ENCODE measurements at places on chromosomes 3 and 15.

DNA sequence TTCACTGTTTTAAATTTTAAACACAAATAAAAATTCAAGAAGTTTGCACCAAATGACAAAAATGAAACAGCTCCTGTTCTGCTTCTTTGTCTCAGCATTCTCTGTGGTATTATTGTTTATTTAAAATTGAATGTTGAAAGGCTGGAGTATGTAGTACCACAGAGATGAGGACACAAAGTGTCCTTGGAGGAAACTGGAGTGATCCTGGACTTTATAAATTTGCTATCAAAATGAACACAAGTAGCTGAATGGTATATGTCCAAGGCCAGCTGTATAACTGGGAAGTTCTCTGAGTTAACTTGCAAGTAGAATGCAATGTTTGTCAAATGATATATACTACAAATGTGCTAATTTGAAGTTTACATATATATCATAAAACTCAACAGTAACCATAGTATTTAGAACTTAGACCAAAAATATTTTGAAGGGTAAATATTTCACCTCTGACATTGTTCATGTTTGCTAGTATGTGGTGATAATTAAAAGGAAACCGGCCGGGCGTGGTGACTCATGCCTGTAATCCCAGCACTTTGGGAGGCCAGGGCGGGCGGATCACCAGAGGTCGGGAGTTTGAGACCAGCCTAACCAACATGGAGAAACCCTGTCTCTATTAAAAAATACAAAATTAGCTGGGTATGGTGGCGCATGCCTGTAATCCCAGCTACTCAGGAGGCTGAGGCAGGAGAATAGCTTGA, 12.3 kb downstream of the BTLA start:
- no peak for DNase-seq

- DNase-seq, result no peak
Measured at GRCh38 chr15:63223463-63223862, 34.1 kb downstream of the RAB8B start.

DNA sequence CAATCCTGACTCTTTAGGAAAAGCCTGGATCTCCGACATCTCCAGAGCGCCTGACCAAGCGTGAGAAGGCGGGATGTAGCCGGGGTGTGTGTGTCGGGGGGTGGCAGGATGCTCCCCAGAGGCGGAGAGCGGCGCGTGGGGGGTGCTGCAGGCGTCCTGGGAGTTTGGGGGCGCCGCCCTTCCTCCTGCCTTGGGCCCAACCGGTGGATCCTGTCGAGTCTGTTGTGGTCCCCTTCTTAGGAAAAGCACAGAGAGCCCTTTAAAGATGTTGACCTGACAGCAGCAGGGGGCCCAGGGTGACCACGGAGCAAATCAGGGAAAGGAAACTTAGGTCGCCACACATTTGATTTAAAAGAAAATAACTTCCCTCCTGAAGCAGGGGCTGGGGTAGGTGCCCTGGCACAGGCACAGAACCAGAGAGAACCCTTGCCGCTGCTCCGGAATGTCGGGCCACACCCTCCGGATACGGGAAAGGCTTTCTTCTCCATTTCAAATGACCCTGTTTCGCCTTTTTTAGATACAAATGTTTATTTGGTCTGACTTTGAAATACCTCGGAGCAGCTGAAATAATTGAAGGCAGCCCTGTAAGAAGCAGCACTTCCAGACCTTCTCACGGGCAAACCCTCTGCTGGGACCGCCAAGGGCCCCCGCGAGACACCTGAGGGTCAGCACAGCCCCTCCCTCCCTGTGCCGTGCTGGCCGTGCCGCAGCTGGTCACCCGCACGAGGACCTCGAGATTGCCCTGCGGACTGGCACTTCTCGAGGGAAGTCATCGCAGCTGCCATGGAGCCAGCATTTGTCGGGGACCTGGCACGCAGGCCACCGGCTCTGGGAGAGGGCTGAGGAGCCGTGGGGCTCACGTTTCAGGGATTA, 102.9 kb upstream of the KLF13 start:
- no peak for DNase-seq

- DNase-seq, result no peak
Measured at GRCh38 chr15:29276366-29276765, 6.7 kb upstream of the NSMCE3 start.

GRCh38 chr15:66144978-66145725, 108.4 kb downstream of the MEGF11 start:
- no peak for DNase-seq

DNA sequence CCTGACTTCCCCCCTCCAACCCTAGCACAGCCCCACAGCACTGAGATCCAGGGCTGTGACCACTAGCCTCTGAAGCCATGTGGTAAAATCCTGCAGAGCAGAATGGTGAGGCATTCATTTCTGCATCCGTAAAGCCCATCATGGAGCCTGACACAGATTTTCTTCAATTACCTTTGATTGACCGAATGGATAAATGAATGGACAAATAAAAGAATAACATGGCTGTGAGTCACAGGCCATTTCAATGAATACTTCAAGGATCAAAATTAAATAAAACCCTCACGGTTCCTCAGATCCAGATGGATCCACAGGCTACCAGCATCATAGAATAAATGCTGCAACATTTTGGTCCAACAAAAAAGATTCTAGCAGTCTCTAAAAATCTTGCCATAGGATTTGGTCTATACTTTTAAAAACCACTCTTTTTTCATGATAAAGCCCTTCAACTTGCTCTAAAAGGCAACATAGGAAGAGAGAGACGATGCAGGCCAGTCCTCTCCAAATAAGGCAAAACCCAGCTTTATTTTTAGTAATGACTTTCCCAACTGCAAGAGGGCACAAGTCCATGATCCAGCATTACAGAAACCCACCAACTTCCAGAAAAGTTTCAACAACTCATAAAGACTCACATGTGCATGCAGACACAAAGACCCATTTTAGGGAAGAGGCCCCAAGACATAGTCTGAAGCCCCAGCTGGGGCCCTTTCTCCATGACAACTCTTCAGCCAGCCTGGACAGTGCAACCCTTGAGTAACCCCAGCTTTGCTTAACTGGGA, 52.4 kb upstream of the MRPS22 start:
- no peak for DNase-seq

- DNase-seq, result no peak
Measured at GRCh38 chr3:118980832-118981231, 53.8 kb downstream of the IGSF11 start.

- DNase-seq, result no peak
Measured at GRCh38 chr3:5126586-5126985, 4.5 kb downstream of the ARL8B start.

DNA sequence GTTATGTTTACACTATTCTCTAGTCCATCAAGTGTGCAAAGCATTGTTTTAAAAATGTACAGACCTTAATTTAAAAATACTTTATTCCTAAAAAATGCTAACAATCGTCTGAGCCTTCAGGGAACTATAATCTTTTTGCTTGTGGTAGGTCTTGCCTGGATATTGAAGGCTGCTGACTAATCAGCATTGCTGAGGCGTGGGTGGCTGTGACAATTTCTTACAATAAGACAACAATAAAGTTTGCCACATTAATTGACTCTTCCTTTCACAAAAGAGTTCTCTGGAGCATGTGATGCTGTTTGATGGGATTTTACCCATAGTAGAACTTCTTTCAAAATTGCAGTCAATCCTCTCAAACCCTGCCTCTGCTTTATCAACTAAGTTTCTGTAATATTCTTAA, 384.0 kb upstream of the TGFBR2 start:
- DNase-seq, result no peak

DNA sequence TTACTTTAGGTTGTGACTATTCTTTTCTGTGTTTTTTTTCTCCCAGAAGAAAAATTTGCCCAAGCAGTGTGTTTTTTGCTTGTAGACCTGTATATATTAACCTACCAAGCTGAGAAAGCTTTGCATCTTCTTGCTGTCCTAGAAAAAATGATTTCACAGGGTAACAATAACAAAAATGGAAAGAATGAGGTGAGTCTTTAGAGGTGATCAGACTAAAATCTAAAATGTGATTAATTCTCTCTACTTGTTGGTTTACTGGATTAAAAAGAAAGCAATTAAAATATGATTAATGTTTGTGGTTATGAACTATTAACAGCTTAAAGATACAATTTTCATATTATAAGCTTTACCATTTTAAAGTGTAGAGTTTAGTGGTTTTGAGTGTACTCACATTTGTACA, 28.2 kb downstream of the CNOT10 start:
- no peak for DNase-seq

DNA sequence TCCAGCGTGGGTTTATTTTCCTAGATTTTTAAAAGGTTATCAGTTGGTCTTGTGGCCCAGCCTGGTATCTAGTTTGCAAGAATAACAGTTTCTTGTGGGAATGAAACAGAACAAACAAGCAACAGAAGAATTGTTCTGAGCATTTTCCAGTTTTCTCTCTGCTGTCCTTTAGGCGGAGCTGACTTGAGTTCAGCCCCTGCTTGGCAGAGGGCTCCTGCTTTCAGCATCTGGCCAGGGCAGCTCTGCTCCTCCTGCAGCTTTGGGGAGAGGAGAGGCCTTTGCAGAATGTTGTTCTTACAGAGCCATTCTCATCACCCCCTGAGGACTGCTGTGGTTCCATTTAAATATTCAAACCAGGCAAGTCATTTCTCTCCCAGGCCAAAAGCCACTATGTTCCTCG, 117.7 kb downstream of the ALDH1A2 start:
- DNase-seq, result no peak

DNA sequence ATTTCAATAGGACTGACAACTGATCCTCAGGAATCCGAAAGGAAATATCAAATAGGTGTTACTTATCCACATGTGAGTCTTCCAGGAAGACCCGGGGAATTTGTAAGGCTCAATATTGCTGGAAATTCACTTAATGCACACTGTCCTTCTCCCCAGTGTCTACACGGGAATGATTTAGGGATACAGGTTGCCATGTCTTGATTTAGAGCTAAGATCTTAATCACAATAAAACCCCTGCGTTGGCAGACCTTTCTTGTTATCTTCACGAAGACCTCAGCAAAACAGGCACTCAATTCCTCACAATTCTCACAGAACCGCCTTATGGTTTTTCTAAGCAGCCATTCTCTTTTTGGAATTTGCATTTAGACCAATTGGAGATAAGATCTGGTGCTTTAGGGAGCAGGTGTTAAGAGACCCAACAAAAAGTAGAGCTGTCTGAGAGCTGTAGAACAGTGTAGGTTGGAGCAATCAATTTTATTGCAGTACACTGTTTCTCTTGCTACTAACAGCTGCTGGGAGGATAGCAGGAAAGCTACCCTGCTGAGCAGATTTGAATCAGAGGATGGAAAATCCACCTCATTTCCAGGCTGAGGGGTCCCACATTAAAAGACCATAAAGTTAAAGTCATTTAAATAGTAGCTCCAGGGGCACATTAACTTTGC, 925.7 kb downstream of the EPHA3 start:
- no peak for DNase-seq

DNA sequence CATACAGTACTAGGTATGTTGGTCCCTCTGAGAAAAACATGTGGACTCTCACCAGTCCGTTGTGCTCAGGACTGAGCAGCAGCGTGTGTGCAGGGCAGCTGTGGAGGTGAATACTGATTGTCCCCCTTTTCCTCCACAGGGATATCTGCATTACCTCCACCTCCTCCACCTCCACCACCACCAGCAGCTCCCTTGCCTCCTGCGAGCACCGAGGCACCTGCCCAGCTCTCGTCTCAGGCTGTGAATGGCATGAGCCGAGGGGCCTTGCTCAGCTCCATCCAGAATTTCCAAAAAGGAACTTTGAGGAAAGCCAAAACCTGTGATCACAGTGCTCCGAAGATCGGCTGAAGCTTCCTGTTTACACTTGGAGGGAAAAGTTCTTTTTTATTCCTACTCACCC, 9.0 kb downstream of the PDHB start:
- no peak for DNase-seq

DNA sequence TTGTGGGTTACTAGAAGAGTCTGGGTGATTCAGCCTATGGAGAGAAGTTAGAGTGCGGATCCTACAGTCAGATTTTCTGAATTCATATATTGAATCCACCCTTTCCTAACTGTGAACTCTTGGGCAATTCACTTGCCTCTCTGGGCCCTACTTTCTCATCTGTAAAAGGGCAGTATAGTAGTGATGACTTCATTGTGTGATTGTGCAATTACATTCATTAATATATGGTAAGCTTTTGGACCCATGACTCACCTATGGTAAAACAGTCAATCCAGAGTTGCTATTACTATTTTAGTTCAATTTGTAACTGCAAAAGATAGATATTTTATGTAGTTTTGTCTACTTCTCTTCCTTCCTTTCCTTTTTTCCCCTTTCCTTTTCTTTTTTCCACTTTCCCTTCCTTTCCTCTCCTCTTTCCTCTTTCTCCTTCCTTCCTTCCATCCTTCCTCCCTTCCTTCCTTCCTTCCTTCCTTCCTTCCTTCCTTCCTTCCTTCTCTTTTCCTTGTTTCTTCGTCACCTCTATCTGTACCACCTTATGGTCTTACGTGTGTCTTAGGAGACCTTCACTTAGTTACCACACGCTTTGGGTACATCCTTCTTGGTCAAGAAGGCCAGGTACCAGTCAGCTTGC, 37.0 kb downstream of the GMNC start:
- DNase-seq, result no peak

DNA sequence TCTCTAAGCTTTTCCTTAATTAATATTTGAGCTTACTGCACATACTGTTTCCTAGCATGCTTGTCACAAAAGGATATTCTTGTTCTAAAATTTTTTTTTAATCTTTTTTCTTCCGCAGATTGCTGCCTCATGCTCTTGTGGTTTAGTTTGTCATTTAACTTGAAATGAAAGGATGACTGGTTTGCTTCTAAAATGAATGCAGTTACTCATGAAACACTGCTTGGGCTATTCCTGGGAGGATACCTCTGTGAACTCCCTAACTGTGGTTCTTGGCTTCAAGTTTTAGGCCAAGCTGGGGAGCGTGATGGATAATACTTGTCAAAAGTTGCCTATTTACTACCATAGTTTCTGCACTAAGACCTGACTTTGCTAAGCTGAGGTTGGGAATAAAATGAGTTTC, 64.0 kb downstream of the USP13 start:
- no peak for DNase-seq

GRCh38 chr3:171640520-171641412, 169.5 kb downstream of the PLD1 start:
- DNase-seq, result no peak

DNA sequence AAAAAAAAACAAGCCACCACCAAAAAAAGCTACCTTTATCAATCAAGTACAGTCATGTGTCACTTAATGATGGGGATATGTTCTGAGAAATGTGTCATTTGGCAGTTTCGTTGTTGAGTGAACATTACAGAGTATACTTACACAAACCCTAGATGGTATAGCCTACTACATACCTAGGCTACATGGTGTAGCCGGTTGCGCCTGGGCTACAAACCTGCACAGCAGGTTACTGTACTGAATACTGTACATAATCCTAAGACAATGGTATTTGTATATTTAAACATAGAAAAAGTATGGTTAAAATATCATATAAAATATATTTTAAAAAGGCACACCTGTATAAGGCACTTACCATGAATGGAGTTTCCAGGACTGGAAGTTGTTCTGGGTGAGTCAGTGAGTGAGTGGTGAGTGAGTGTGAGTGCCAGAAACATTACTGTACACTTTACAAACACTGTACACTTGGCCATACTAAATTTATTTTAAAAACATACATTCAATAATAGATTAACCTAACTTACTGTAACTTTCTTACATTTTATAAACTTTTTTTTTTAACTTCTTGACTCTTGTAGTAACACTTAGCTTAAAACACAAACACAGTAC, 25.9 kb upstream of the JMJD7 start:
- DNase-seq, result no peak

GRCh38 chr15:58453931-58454793, 22.4 kb downstream of the LIPC start:
- DNase-seq, result peak; percentile 63

- no peak for DNase-seq
Measured at GRCh38 chr3:197490098-197491058, 65.4 kb downstream of the BDH1 start.

- no peak for DNase-seq
Measured at GRCh38 chr15:49225572-49226281, 55.7 kb downstream of the GALK2 start.

Measured in stimulated activated CD4-positive, alpha-beta T cell treated with anti-CD3 and anti-CD28 coated beads, TNF-alpha, amount 100 ng/mL, for 48 hours (primary cell).